NCI-H1417 (cell line): ENCODE measurements at places on chromosomes 2 and 18.

DNA sequence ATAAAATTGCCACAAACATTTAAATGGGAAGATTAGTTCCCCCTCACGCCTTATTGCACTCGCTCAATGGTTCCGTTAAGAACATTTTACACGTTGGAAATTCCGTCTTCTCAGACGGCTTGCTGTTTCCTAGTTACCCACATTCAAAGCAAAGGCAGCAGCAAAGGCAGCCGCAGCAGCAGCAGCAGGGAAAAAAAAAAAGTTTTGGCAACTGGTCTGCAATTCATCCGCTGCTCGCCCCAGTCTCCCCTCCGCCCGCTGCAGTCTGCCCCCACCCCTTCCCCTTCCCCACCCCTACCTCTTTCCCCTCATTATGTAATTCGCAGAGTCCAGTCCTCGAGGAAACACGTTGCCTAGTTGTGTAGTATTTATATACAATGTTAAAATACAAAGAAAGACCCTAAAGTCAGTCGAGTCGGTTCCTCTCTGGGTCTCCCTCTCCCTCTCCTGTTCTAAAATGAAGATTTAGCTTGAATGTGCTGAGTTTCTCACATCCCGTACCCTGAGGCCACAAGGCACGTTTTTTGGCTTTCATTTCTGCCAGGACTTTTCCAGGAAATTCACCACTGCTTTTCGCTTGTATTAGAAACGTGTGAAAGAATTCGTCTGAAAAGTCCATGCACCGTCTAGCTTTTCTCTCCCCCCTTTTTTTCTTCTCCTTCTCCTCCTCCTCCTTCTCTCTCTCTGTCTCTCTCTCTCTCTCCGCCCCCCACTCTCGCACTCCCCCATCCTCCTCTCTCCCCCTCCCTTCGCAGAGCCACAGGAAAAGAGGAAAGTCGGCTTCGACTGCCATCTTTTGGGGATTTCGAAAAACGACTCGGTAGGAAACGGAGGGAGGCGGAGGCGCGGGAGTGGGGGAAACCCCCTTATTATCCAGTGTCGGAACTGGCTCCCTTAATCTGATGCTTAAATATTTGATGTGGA, 140.0 kb downstream of the MEIS1 start:
- DNase-seq, result peak; percentile 88

DNA sequence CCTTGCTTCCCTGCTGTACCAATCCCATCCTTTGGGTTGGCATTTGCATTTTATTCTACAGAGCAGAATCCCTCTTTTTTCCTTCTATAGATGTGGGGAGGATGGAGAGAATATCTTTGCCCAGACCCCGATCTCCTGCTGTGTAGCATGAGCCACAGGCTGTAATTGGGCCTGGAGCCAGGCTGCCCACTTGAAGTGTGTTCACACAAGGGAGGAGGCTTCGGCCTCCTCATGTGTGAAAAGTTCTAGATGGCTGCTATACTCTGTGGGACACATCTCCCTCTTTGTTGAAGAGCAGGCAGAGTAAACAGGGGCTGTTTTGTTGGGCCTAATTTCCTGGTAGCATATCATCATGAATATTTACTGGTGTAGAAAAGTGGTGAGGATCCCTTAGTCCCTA, 126.3 kb downstream of the XRCC5 start:
- no peak for DNase-seq

DNA sequence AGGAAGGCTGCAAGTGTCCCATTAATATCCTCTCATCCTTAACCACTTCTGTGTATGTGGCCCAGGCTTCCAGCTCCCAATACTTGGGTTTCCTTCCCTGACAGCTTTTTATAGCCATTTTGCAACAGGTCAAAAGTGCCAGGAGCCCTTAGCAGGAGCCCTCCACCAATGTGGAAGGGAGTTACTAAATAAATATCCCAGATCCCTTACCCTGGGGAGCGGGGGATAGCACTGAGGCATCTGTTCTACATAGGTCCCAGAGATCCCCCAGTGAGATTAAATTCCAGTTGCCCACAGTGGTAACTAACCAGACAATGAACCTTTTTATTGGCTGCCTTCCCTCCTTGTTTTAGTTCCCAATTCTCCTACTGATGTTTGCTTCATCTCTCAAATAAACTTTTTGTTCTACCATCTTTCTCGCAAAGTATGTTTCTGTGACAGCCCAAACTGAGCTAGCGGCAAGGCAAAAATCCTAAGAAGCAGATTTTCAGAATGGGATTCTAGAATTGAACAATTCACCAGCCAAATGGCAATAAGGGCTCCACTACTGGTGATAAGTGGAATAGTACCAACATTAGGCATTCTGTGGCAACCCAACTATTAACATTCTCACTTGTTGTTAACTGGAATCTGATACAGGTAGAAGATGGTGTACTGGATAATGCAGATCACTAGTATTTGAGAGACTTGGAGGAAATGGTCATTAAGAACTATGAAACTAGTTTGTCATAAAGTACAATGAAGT, 83.9 kb upstream of the MAPRE2 start:
- DNase-seq, result no peak

DNA sequence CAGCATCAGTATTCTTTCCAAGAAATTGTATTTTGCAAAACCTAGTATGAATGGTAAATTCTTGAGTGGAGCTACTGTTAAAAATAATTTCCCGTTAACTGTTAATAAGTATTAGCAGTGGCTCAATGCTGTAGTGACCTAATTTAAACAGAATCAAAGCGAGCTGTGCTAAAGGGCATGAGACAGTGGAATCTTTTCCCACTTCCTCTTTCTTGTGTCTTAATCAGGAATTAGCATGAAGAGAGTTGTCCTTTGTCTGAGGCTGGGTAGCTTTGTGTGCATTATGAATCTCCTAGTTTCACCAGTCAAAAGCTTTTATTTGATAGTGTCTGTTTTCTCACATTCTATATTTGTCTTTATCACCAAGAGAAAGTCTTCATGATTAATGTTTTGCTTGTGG, 298.8 kb upstream of the GCFC2 start:
- no peak for DNase-seq

DNA sequence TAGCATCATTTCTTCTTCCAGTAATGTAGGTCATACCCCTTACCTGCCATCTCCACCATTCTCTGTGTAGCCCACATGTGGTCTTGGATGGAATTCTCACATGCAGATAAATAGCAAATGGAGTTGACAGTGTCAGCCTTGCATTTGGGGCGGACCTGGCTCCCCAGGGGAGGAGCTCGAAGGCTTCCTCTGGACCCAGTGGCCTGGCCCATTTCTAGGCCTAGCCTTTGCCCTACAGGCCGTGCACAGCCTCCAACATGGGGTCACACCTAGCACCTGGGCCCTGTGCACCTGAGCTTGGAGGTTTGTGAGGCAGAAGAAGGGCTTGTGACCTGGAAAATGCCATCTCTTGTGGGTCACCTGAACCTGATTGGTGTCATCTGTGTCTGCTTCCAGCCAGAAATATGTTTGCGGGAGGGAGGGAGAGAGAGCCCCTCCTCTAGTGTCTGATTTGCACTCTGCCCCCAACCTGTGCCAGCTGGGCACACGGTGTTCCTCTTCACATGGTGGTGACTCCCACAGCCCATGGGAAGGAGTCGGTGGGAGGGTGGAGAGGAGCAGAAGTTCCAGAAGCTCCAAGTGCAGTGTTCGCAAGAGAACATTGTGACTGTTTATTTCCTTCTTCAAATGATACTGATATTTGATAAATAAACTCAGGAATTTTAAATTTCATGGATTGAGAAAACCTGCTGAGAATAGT, 33.0 kb downstream of the ITGB1BP1 start:
- no peak for DNase-seq

DNA sequence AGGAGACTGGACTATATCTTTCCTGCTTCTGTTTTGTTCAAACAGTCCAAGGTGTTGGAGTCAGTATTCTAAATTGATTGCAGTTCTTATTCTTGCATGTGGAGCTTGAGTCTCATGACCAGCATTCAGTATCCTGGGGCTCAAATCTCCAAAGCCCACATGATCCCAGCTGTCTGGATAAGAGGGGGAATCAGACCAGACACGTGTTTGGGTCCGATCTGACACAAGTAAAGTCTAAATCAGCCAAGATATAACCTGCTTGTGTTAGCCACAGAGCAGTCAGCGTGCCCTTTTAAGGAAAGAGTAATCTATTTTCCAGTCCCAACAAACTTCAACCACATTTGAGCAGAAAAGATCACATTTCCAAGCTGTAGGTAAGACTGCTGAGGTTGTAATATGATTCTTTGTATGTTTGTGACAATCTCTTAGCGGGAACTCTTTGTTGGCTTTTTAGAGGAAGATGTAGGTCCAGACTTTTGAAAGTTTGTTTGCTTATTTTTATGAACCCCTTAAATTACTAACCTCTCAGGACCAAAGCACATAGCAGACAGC, 334.6 kb downstream of the SLC4A3 start:
- peak; percentile 2 for DNase-seq

DNA sequence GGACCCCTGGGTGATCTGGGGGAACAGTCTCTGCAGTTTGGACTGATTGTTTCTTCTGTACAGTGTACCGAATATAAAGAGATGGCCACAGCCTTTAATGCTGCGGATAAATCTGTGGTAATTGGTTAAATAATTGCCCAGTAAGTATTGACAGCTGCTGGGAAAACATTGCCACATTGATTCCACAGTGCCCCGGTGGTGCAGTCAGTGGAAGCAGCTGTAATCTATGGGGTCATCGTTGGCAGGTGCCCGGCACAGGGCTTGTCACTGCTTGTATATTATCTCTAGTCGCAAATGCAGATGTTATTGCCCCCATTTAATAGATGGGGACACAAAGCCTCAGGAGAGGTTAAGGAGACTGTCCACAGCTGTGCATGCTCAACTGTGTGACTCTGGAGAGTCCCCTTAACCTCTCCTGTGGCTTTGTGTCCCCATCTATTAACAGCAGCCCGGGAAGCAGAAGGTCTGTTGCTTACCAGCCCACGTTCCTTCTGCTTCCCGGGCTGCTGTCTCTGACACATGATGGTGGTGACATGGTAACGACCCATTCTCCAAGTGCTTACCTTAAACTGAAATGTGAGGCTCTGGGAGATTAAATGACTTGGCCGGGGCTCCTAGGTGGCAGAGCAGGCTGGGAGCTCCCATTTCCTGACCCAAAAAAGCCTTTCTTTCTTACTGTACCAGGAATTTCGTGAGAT, 76.9 kb downstream of the NCK2 start:
- no peak for DNase-seq

DNA sequence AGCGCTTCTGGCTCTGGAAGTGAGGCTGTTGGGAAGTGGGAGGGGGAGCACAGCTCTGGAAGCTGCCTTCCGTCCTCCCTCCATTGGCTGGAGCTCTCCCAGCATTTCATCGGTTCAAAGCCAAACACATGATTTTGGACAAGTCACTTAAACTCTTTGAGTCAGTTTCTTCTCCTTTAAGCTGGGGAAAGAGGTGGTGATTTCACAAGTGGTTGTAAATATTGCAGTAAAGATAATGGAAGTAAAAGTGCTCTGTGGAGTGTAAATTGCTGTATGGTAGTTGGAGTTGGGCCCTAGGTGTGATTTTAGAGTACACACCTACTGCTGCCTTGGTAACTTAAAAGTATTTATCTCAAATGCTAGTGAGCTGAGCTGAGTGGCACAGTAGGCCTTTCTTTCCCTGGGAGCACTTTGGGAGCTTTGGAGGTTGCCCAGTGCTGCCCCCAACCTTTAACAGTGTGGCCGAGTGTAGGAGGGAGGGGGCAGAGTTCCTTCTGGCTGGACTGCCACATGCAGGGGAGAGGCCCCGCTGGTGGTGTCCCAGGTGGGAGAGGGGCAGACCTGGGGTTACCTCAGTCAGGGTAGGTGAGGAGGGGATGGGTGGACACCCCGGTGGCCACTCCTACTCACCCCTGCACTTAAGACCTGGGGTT, 54.7 kb downstream of the ASAP2 start:
- DNase-seq, result no peak

- peak; percentile 87 for DNase-seq
These were observed 773 bp downstream of the MBP start for GRCh38 chr18:77131652-77132368.

- DNase-seq, result no peak
These were observed 55.7 kb downstream of the ZC3H8 start for GRCh38 chr2:112199188-112199587.

GRCh38 chr2:100470898-100471514, 724 bp downstream of the NMS start:
- no peak for DNase-seq
